ENCODE measurements at places on chromosomes 7 and 10. TPM values are rescaled to one million over a fixed set of nuclear protein-coding genes. Genes with fewer than 3 reads are reported as not detected.

The IKZF1 gene
- not detected for total RNA-seq

The FBXL13 gene
- 0.30 TPM for total RNA-seq

The CRTAC1 gene
- not detected for total RNA-seq

The EBLN1 gene
- total RNA-seq: not detected

The STEAP2 gene
- total RNA-seq: 6.8 TPM

All from bronchus fibroblast of lung (primary cell).